ENCODE measurements at places on chromosomes 11 and 22. TPM values are rescaled to one million over a fixed set of nuclear protein-coding genes. Genes with fewer than 3 reads are reported as not detected.

C22orf31 gene
- not detected for total RNA-seq

APOA5 gene
- total RNA-seq = 0.20 TPM

CCDC116 gene
- total RNA-seq = not detected

DNA sequence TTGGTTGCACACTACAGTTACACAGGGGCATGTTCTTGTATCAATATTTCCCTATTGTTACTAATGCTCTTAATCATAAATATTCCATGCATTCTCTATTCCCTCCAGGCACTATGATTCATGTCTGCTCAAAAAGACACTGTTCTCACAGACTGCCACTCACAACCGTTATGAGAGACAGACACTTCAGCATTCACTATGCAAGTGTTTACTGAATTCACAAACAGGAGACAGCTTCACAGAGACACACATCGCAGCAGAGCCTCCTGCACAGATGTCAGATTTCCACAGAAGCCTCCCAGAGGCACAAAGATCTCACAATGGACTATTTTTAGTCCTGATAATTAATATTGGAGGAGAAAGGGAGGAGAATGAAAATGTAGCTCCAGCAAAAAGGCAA, 930.4 kb downstream of the OPCML start:
- H3K27me3 ChIP-seq = no peaks in the 10 kb centered on the region
- no peaks in the 10 kb centered on the region for H3K4me1 ChIP-seq
- no peak for DNase-seq
- no peak overlapping the region for H3K4me3 ChIP-seq

GRCh38 chr11:35082321-35083180, 56.4 kb upstream of the CD44 start:
- H3K27me3 ChIP-seq = no peaks in the 10 kb centered on the region
- peak overlapping the region; percentile 42 for H3K27ac ChIP-seq
- peak; percentile 37 for DNase-seq
- peaks cover 30% of the 10 kb centered on the region for H3K4me1 ChIP-seq
- H3K36me3 ChIP-seq = no peaks in the 10 kb centered on the region

DNA sequence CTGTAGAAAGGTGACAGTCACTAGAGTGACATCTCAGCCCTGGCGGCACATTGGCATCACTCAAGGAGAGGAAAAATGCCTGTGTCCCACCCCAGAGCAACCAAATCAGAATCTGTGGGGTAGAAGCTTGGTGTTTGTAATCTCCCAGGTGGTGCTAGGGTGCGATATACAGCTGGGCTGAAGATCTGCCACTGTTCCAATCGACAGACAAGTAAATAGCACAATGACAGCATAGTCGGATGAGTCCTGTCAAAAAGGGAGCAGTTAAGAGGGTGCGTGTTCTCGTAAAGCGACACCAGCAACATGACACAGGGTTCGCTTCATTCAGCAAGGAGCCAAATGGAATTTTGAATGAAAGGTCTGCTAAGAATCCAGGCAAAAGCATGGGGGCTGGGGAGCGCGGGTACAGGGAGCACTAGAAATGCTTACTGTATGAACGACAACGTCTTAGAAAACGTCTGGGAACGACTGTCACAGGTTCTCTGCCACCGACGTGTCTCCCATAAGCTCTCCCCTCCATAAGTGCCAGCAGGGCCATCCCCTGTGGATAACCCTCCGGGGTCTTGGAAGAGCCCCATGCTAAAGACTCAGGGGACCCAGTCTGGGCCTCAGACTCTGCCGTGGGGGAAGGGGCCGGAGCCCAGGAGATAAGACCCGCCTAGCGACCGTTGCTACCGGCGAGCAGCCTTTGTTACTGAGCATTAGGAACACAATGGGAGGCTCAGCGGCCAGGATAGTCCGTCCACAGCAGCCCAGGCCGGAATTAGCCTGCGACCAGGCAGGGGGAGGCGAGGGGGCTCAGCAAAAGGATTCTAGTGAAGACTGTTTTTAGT, 20.8 kb downstream of the ADA2 start:
- DNase-seq = peak; percentile 50
- H3K4me3 ChIP-seq = peak overlapping the region; percentile 40
- no peaks in the 10 kb centered on the region for H3K27me3 ChIP-seq
- peak overlapping the region; percentile 80 for H3K27ac ChIP-seq

GRCh38 chr11:31818425-31818755, 7.3 kb upstream of the PAX6 start:
- peaks cover 96% of the 10 kb centered on the region for H3K27me3 ChIP-seq
- H3K36me3 ChIP-seq = no peaks in the 10 kb centered on the region
- no peak overlapping the region for H3K4me3 ChIP-seq

DNA sequence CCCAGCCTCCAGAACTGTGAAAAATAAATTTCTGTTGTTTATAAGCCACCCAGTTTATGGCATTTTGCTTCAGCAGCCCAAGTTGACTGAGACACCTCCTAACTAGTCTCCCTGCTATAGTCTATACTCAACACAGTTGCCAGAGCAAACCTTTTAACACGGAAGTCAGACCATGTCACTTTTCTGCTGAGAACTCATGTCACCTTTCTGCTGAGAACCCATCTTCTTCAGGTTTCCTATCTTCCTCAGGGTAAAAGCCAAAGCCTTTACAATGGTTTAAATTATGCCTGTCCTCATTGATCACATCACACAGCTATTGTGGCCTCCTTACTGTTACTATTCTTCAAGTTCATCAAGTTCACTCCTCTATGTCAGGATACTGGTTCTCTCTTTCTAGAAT, 74.3 kb upstream of the SOX6 start:
- no peaks in the 10 kb centered on the region for H3K27me3 ChIP-seq
- no peak for DNase-seq
- H3K4me3 ChIP-seq = no peak overlapping the region
- no peak overlapping the region for H3K27ac ChIP-seq
- H3K36me3 ChIP-seq = no peaks in the 10 kb centered on the region

GRCh38 chr11:11618973-11619435, 2.8 kb downstream of the GALNT18 start:
- H3K4me3 ChIP-seq = peak overlapping the region; percentile 73
- H3K36me3 ChIP-seq = no peaks in the 10 kb centered on the region
- H3K27me3 ChIP-seq = no peaks in the 10 kb centered on the region
- no peak for DNase-seq

DNA sequence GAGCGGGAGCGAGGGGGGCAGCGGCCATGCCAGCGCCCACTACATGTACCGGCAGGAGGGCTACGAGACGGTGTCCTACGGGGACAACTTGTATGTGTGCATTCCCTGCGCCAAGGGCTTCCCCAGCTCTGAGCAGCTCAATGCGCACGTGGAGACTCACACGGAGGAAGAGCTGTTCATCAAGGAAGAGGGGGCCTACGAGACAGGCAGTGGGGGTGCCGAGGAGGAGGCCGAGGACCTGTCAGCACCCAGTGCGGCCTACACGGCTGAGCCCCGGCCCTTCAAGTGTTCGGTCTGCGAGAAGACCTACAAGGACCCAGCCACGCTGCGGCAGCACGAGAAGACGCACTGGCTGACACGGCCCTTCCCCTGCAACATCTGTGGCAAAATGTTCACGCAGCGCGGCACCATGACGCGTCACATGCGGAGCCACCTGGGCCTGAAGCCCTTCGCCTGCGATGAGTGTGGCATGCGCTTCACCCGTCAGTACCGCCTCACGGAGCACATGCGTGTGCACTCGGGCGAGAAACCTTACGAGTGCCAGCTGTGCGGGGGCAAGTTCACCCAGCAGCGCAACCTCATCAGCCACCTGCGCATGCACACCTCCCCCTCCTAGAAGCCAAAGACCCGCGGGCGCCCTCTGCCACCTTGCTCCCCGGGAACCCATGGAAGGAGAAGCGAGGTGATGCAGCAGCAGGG, 20.9 kb upstream of the TMEM191C start:
- no peak overlapping the region for H3K4me3 ChIP-seq
- H3K4me1 ChIP-seq = no peaks in the 10 kb centered on the region
- DNase-seq = peak; percentile 78

Measured in upper lobe of left lung (tissue), 6 donors.